HFFc6 (cell line): ENCODE measurements at places on chromosomes 13 and 19.

DNA sequence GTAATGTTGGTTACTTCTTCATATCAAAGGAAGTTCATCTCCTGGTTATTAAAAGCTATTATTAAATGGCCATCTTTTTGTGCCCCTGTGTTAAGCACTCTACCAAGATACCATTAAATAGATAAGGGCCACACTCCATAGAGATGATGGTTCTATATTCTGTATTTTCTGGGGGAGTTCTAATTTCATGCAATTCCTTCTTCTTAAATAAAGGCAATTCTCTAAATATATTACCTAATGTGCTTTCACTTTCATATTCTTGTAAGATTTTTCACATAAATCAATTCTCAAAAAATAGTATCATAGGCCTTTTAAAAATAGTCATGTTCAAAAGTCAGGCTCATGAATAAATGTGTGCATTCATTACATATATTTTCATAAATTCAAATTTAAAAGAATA, 47.0 kb upstream of the USPL1 start:
- peaks cover 51% of the 10 kb centered on the region for H3K4me1 ChIP-seq
- peak overlapping the region; percentile 19; the same call in 1 of the 2 replicates for H3K4me3 ChIP-seq
- H3K27ac ChIP-seq = peak overlapping the region; percentile 79
- H3K36me3 ChIP-seq = no peaks in the 10 kb centered on the region

- peaks cover 43% of the 10 kb centered on the region for H3K36me3 ChIP-seq
- no peak for DNase-seq
- H3K4me1 ChIP-seq = peaks cover 16% of the 10 kb centered on the region
- no peak overlapping the region for H3K27ac ChIP-seq
Measured at GRCh38 chr19:10805758-10806247, 30.2 kb downstream of the TMED1 start.

DNA sequence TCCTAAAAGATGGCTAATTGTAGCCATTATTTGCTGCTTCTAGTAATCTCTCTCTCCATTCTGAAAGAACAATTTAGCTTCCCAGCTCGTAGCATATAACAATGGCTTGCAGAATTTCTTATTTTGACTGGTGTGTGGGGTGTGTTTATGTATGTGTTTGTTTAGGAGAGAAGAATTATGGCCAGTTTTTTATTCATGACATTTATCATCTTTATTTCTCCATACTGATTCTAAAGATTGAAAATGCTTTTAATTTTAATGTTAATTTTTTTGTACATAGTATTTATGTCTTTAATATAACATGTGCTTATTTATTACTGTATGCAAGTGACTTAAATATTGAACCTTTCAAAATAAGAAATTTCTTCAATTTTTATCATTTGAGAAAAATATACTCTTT, 115.8 kb upstream of the TMTC4 start:
- no peaks in the 10 kb centered on the region for H3K4me1 ChIP-seq
- no peak for DNase-seq
- H3K36me3 ChIP-seq = no peaks in the 10 kb centered on the region
- H3K27ac ChIP-seq = no peak overlapping the region
- H3K4me3 ChIP-seq = no peak overlapping the region

- peaks cover 27% of the 10 kb centered on the region for H3K36me3 ChIP-seq
- peaks cover 33% of the 10 kb centered on the region for H3K4me1 ChIP-seq
- H3K27ac ChIP-seq = peak overlapping the region; percentile 57
- no peak for DNase-seq
- peak overlapping the region; percentile 86 for H3K4me3 ChIP-seq
- H3K27me3 ChIP-seq = peaks cover 3% of the 10 kb centered on the region
Measured at GRCh38 chr13:27425158-27425917, 919 bp downstream of the GTF3A start.

GRCh38 chr13:98328511-98328910, 151.4 kb upstream of the RNF113B start:
- no peak for DNase-seq
- H3K36me3 ChIP-seq = peaks cover 31% of the 10 kb centered on the region
- H3K27ac ChIP-seq = peak overlapping the region; percentile 40; the same call in 1 of the 2 replicates
- H3K4me3 ChIP-seq = no peak overlapping the region
- peaks cover 58% of the 10 kb centered on the region for H3K4me1 ChIP-seq

GRCh38 chr13:79440958-79441528, 35.0 kb upstream of the RBM26 start:
- H3K36me3 ChIP-seq = no peaks in the 10 kb centered on the region
- no peaks in the 10 kb centered on the region; the same call in 1 of the 2 replicates for H3K27me3 ChIP-seq
- no peak for DNase-seq
- no peak overlapping the region for H3K4me3 ChIP-seq
- no peak overlapping the region for H3K27ac ChIP-seq

DNA sequence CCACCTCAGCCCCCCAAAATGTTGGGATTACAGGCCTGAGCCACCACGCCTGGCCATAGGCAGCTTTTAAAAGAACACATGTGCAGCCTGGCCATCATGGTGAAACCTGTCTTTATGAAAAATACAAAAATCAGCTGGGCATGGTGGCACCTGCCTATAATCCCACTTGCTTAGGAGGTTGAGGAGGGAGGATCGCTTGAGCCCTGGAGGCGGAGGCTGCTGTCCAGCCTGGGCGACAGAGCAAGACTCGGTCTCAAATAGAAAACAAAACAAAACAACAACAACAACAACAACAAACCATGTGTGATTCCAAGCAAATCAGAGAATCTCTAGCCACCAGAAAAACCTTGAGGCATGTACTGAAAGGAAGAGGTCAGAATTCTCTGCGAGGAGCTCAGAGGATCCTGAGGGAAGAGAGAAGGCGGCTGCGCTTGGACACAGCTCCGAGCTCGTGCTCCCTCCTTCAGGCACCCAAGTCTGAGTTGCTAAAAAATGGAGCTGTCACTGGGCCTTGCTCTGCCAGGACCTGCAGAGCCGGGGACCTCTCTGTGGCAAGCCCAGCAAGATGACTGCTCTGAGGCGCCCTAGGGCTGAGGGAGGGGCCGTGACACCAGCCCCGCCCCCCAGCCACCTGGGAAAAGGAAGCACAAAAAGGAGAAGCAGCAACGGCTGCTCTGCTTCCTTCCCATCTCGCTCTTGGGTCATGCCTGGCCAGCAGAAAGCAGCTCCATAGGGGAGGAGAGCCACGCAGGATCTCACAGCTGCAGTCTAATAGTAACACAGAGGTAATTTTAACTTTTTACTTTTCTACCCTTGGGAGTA, at the start of gene ARL11:
Gene ARL11 (plus strand): TSS at position 677 of the 822 bp plus-strand sequence. CDS start 1,941 bp downstream, outside the sequence.
- peaks cover 6% of the 10 kb centered on the region for H3K27me3 ChIP-seq
- H3K4me3 ChIP-seq = no peak within 1 kb of the TSS
- H3K4me1 ChIP-seq = peaks cover 15% of the 10 kb centered on the region

DNA sequence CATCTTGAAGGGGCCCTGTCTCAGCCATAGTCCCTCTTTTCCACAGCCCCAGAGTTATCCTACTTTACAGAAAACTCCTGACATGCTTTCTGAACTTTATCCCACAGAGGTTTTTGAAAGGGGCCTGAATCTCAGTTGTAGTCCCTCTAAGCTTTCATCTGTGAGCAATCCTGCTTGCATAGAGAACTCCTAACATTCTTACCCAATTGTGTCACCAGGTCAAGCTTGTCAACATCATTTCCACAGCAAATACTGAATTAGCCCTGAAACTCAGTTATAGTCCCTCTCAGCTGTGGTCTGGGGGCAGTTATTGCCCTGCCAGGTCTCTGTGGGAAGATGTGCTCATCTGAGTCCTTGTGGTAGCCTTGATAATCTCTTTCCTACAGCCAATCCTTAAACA, 2190.3 kb upstream of the PCDH20 start:
- H3K4me1 ChIP-seq = no peaks in the 10 kb centered on the region
- no peak overlapping the region for H3K27ac ChIP-seq
- no peak overlapping the region for H3K4me3 ChIP-seq
- DNase-seq = no peak

DNA sequence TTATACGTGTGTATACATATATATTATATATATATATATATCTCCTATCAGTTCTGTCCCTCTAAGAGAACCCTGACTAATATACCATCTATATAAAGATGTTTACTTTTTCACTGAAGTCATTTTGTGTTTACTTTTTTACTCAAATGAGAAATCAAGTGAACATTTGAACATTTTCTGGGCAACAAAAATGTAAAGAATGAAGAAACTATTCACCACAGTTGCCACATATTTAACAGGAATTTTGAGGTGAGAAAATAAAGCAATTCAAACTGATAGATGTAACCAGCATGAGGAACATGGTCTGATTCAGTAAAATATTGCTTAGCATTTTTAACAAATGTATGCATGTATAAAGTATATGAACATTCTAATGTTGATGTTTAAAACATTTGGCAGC, 299.2 kb upstream of the KLHL1 start:
- no peaks in the 10 kb centered on the region for H3K4me1 ChIP-seq
- H3K27ac ChIP-seq = no peak overlapping the region
- H3K36me3 ChIP-seq = no peaks in the 10 kb centered on the region
- no peaks in the 10 kb centered on the region for H3K27me3 ChIP-seq
- H3K4me3 ChIP-seq = no peak overlapping the region

- H3K4me1 ChIP-seq = peaks cover 67% of the 10 kb centered on the region
- DNase-seq = peak; percentile 1
- H3K36me3 ChIP-seq = peaks cover 11% of the 10 kb centered on the region
- peak overlapping the region; percentile 55 for H3K27ac ChIP-seq
- peak overlapping the region; percentile 12 for H3K4me3 ChIP-seq
- H3K27me3 ChIP-seq = no peaks in the 10 kb centered on the region
Measured at GRCh38 chr13:101341464-101341863, 74.8 kb downstream of the NALCN start.

DNA sequence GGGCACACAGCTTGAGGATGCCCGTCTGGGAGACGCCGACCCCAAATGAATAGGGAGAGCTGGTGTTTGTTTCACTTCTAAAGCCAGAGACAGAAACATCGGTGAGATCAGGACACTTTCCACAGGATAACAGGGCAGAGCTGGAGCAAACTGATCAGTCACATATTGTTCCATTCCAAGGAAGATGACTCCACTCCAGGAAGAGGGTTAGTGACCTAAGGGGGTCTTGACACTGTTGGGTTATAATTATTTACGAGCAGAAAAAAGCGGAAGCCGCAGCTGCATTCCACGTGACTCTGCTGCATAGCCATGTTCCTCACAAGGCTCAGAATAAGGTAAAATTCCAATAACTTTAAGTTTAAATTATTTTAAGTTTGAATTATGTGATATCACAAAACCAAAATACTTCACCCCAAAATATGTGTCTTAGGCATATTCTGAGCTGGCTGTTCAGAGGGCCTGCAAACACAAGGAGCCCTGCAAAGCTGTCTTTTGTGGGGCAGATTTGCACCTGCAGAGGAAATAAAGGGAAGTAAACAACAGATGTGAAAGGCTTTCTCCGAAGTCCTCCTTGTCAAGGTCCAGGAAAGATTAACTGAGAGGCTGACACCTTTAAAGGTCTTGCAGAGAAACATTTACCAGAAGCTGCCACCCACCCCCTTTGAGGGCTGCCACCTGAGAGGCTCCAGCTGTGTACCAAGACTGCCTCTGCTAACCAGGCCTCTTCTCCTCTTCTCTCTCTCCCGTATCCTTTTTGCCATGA, 819.2 kb downstream of the UQCRFS1 start:
- no peaks in the 10 kb centered on the region; the same call in 1 of the 2 replicates for H3K36me3 ChIP-seq
- H3K27me3 ChIP-seq = no peaks in the 10 kb centered on the region; the same call in 1 of the 2 replicates
- no peak overlapping the region for H3K27ac ChIP-seq
- no peak overlapping the region for H3K4me3 ChIP-seq
- no peak for DNase-seq
- H3K4me1 ChIP-seq = no peaks in the 10 kb centered on the region

GRCh38 chr19:31985001-31985605, 360.3 kb upstream of the ZNF507 start:
- no peaks in the 10 kb centered on the region; the same call in 1 of the 2 replicates for H3K36me3 ChIP-seq
- H3K4me3 ChIP-seq = no peak overlapping the region
- no peaks in the 10 kb centered on the region for H3K27me3 ChIP-seq
- no peak overlapping the region for H3K27ac ChIP-seq
- no peak for DNase-seq

DNA sequence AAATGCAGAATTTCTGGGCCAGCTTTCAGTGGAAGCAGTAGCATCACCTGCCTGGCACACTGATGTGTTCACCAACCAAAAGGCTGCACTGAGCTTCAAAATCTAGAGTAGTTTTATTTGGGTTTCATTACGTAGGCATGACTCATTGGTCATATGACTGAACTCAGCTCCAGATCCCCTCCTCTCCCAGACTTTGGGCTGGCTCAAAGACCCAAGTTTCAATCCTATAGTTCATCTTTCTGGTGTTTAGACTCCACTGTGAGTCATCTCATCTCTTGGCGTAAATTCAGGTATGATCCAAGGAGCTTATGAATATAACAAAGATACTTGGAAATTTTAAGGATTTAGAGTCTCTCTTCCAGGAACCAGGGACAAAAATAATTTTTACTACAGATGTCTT, 17.7 kb downstream of the ZMYM5 start:
- H3K27me3 ChIP-seq = no peaks in the 10 kb centered on the region; the same call in 1 of the 2 replicates
- H3K4me1 ChIP-seq = peaks cover 21% of the 10 kb centered on the region
- no peak overlapping the region; the same call in 1 of the 2 replicates for H3K4me3 ChIP-seq

- DNase-seq = peak; percentile 26
- no peak overlapping the region for H3K27ac ChIP-seq
- H3K27me3 ChIP-seq = peaks cover 24% of the 10 kb centered on the region
- H3K36me3 ChIP-seq = peaks cover 4% of the 10 kb centered on the region; the same call in 1 of the 2 replicates
- peaks cover 18% of the 10 kb centered on the region for H3K4me1 ChIP-seq
Measured at GRCh38 chr19:54390942-54391577, 24.2 kb upstream of the TTYH1 start.

- H3K4me1 ChIP-seq = no peaks in the 10 kb centered on the region
- no peak overlapping the region for H3K27ac ChIP-seq
- DNase-seq = no peak
- no peaks in the 10 kb centered on the region; the same call in 1 of the 2 replicates for H3K36me3 ChIP-seq
Measured at GRCh38 chr13:87837946-87838345, 166.8 kb downstream of the SLITRK5 start.

- H3K27me3 ChIP-seq = peaks cover 12% of the 10 kb centered on the region
- H3K27ac ChIP-seq = peak overlapping the region; percentile 99
- H3K4me1 ChIP-seq = peaks cover 100% of the 10 kb centered on the region
- H3K4me3 ChIP-seq = peak overlapping the region; percentile 68
- peak; percentile 45 for DNase-seq
Measured at GRCh38 chr19:38655148-38655824, 7.8 kb downstream of the ACTN4 start.

GRCh38 chr19:43700395-43701000, 15.4 kb upstream of the IRGC start:
- peak overlapping the region; percentile 91 for H3K4me3 ChIP-seq
- peak; percentile 81 for DNase-seq
- H3K27me3 ChIP-seq = peaks cover 8% of the 10 kb centered on the region

GRCh38 chr13:23642110-23642509, 71.9 kb downstream of the TNFRSF19 start:
- no peaks in the 10 kb centered on the region for H3K27me3 ChIP-seq
- peaks cover 16% of the 10 kb centered on the region for H3K36me3 ChIP-seq
- H3K4me3 ChIP-seq = no peak overlapping the region

GRCh38 chr19:3036119-3036976, 7.3 kb upstream of the TLE2 start:
- H3K4me3 ChIP-seq = peak overlapping the region; percentile 93
- H3K36me3 ChIP-seq = no peaks in the 10 kb centered on the region
- peak; percentile 88 for DNase-seq
- H3K4me1 ChIP-seq = peaks cover 33% of the 10 kb centered on the region

DNA sequence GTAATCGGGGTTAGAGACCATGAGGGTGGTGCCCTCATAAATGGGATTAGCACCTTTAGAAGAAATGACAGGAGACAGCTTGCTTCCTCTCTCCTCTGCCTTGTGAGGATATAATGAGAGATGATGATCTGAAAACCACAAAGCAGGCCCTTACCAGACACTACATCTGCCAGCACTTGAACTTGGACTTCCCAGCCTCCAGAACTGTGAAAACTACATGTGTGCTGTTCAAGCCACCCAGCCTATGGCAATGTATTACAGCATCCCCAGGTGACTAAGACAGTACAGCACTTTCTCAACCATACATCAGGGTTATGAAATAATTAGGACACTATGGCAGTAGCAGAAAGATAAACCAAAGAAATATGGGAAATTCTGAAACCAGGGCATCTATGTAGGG, 7.4 kb downstream of the ZNF564 start:
- H3K4me1 ChIP-seq = peaks cover 5% of the 10 kb centered on the region; the same call in 1 of the 2 replicates
- peaks cover 68% of the 10 kb centered on the region for H3K36me3 ChIP-seq
